ENCODE measurements at places on chromosomes 6 and 20.
A peak's percentile ranks its signal among the peaks of the same experiment; 100 is the strongest.

- DNase-seq = no peak
Observed at GRCh38 chr6:3162565-3163247, 5.4 kb upstream of the TUBB2A start.

GRCh38 chr20:10550204-10551118 lies 115.4 kb downstream of the SLX4IP start:
- DNase-seq = no peak

GRCh38 chr6:34982424-34982852 lies 93.4 kb downstream of the ANKS1A start:
- DNase-seq = no peak

DNA sequence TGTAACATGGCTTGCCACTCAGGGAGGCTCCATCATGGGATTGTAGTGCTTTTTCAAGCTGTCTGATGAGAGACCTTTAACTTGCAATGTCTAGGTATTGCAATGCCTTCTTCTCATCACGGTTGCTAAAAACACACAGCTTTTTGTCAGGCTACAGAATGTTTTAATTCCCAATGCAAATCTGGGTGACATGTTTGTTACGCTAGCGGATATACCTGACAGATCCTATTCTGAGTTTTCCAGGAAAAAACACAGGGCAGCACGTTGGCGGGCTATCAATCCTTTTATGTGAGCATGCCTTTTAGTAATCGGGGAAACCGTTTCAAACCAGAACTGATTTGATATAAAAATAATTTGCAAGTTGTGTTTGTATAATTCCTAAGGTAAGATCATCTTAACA lies 577.2 kb upstream of the MAP3K7 start:
- DNase-seq = no peak

DNA sequence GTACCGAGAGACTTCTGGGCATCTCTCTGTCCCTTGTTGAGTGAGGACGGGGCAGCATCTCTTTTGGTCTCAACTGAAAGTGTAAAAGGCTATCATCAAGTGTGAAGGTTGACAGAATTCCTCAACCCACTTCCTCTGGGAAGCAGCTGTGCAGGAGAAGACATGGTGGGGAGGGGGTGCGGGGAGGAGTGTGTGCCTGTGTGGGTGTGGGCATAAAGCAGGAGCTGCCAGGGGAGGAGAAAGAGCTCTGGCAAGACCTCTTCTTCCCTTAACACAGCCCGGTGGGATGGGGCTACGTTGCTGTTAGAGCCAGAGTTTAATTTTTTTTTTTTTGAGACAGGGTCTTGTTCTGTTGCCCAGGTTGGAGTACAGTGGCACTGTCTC lies 31.8 kb downstream of the CPXM1 start:
- no peak for DNase-seq

DNA sequence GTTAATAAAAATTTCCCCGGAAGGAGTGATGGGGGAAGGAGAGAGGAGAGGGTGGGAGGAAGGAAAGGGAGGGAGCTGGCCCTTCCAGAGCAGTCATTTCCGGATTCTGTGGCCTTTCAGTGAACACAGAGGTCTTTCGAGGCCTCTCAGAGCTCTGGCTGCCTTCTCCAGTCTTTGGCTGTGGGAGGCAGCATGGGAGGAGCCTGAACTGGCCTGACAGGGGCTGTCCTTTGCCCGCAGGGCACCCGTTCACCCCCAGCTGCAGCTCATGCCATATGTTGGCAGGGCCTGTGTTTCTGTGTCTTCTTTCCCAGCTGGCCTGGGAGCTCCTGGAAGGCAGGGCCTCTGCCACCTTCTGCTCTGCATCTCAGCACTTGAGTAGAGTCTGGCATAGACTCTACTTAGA lies 95.5 kb downstream of the PPP1R14C start:
- no peak for DNase-seq

GRCh38 chr6:16222826-16223225 lies 15.6 kb upstream of the GMPR start:
- DNase-seq = no peak

DNA sequence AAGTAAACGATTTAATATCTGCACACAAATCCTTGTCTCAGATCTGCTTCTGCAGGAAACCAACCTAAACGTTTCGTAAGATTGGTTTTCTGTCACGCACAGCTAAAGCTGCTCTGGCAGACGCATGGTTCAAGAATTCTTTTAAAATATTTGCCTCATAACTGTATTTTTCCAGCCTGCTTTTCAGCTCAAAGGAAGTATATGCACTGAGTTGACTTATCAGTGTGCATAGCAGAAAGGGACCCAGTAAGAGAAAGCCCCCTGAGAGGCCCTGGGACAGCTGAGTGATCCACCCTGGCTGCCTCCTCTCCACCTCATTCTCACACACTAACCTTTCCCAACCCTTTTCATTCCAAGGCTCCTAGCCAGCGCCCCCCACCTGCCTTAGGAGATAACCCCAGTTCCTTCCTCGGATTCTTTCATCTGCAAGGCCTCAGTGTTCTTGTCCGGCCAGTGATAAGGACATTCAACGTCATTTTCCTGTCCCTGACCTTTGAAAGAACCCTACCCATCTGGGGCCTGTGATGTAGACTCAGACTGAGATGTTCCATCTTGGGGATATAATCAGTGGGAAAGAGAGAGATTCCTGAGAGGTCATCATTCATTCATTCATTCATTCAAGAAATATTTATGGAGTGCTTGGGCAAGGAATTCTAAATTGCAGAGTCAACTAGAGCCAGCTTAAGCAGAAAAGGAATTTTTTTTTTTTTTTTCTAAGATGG lies 22.4 kb upstream of the SLC9A8 start:
- no peak for DNase-seq

- no peak for DNase-seq
Observed at GRCh38 chr20:23655491-23656211, 17.9 kb upstream of the CST3 start.

GRCh38 chr6:84773133-84773430 lies 8.7 kb upstream of the TBX18 start:
- DNase-seq = no peak

GRCh38 chr6:135196739-135197510 lies 15.8 kb downstream of the MYB start:
- DNase-seq = no peak

- DNase-seq = peak; percentile 14
Observed at GRCh38 chr20:33444797-33445560, 1.4 kb upstream of the SNTA1 start.

GRCh38 chr20:53937339-53937741 lies 133.1 kb downstream of the BCAS1 start:
- DNase-seq = no peak

DNA sequence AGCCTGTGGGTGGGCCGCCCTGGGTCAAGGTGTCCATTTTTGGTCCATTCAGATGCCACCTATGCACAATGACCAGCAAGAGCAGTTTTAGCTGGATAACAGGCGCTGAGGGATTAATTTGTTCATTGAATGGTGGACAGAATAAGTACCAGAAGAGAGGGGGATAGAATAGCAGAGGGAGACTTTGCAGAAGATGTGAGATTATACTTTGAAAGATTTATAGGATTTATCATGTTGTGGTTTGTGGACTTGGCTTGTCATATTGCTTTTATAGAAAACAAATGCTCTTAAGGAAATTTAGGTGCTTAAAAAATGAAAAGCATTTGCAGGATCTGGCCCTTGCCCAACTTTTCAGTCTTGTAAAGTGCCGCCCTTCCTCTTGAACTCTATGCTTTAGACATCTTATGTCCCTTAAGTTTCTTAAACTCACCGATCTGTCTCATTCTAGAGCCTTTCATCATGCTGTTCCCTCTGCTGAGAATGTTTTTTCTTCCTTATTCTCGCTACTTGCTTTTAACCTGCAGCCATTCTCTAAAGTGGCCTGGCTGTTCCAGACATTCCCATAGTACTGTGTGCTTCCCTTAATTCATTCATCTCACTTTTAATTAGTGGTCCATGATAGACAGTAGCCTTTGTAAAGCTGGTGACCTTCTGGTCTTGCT lies 42.5 kb downstream of the CD109 start:
- no peak for DNase-seq

- no peak for DNase-seq
Observed at GRCh38 chr6:73579851-73580246, 59.0 kb upstream of the EEF1A1 start.

GRCh38 chr6:111484633-111484930 lies 1.6 kb upstream of the REV3L start:
- DNase-seq = no peak

- no peak for DNase-seq
Observed at GRCh38 chr6:7468382-7469081, 72.9 kb upstream of the DSP start.

- no peak for DNase-seq
Observed at GRCh38 chr6:26250698-26251044, 114.3 kb upstream of the BTN3A2 start.

DNA sequence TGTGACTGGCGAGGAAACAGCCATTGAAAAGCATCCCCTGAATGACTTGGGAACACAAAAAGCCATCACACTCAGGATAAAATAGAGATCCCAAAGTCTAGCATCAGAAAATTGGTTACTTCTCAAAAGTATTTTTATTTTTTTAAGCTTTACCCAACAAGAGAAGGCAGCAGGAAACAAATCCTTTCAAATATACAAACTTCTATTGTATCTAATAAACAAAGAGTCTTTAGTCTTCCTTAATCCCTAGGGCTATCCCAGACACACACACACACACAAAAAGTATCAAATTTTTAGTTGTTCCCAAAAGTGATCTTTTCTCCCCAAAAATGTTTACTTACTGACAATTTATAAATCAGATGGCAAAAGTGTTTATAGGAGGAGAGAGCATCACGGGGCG lies 33.2 kb upstream of the MARCKS start:
- no peak for DNase-seq

- no peak for DNase-seq
Observed at GRCh38 chr6:134995536-134995935, 45.6 kb upstream of the ALDH8A1 start.
